ENCODE measurements at places on chromosomes 12 and 14.

DNA sequence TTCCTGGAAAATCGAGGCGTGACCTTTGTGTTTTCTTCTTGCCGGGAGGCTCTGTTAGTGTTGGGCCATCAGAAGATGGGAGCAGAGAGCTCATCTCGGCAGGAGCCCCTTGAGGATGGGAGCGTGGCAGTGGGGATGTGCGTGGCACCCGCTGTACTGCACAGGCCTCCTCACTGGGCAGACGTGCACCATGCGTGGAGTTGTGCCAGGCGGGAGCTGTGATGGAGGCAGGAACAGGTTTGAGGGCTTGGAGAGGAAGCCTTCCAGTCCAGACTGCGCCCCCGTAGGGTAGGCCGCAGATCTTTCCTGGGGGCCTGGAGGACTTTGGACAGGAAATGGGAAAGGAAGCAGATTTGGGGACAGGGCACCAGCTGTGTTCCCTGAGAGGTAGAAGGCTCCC, 197.5 kb downstream of the TSPAN9 start:
- DNase-seq, result no peak

DNA sequence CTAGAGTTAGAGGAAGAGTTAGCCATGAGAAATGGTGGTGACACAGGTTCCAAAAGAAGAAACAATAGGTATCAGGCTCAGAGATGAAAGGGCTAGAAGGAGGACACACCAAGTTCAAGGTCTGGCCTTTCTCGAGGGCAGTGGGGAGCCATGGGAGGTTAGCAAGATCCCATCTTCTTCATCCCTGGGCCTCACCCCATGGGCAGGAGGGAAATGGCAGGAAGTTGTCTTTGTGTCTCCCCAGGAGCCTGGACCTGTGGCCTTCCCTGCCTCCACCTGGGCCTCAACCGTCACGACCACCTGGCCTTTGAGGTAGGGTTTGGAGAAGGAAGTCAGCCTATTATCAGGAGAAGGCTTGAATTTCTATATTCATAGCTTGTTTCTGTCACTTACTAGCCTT, 5.8 kb upstream of the AQP2 start:
- no peak for DNase-seq

GRCh38 chr12:97368462-97369163, 94.0 kb upstream of the RMST start:
- DNase-seq, result no peak

- DNase-seq, result no peak
These were observed 24.8 kb upstream of the LGALS3 start for GRCh38 chr14:55103971-55104954.

DNA sequence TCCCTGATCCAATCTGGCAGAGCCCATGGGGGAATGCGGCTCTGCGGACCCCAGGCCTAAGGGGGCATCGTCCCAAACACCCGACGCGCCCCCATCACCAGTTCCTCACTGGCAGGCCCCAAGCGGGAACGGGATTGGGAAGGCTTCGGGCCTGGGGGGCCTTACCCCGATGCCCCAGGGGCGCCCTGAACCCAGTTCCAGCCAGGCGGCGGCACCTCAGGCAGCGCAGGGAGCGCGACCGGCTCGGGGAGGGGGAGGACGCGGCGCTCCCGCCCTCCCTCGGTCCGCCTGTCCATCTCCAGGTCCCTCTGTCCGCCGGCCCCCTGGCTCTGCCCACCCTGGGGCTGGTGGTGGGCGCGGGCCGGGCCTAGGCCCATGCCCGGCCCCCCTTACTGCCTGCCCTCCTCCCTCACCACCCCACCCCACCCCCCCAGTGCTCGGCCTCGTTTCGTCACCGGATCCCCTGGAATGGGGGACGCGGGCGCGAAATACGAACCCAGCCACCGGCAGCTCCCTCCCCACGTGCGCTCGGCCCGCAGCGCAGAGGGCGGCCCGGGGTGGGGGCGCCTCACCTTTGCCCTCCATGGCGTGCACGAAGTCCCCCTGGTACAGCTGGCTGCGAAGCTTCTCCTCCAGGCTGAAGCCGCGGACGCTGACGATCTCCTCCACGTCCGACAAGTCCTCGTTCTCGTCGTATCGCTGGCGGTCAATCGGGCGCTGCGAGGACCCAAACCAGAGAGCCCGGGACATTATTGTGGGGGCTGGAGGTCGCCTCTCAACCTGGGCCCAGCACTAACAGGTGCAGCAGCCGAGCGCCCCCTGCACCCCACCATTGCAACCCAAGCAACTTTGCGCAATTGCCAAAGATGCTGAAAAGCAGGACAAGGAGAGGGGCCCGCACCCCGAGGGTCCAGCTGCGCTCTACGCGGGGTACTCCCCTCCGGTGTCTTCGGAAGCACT, 2.3 kb downstream of the KDM2B start:
- DNase-seq, result no peak

- DNase-seq, result no peak
These were observed 11.8 kb upstream of the SYNE2 start for GRCh38 chr14:63840981-63841380.

DNA sequence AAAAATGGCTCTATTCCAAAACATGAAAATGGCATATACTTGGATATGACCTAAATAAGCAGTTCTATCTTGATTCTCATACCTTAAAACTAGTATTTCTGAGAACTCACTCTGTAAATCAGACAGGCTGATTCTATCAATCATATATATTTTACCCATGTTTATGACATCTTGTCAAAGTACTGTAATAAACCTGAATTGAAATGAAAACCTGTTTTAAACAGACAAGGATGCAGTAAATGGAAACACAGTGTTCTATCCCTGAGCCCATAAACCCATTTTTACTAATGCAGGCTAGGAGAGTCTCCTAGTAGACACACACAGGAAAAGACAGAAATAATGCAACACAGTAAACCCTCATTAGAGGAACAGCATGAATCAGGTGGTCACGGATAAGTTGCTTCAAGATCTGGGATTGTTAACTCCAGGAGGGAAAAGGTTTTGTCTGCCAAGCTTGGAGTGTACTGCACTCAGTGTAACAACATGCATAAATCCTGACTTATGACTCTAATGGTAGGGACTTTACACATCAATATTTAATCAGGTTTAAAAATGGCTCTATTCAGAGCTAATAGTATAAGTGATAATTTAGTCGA, 93.6 kb upstream of the CPNE8 start:
- DNase-seq, result no peak

- no peak for DNase-seq
These were observed 4.9 kb downstream of the BMP4 start for GRCh38 chr14:53951627-53952303.

- DNase-seq, result no peak
These were observed 111.3 kb downstream of the TSHR start for GRCh38 chr14:81066672-81067071.

DNA sequence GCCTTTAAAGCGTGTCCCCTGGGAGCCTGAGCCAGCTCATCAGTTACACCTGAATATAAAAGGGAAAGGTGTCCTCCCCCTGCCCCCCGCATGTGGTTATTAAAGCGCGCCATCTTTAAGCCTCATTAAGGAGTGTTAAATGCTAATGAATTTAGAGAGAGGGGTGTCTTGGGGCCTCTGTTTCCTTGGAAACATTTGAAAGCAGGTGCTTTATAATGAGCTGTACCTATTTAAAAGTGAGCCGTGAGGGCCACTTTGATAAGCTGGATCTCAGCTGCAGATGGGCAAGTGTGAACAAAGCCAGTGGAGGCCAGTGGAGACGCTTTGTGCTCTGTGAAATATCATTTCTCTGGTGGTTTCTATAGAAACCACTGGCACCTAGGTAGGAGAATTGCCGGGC, 84.0 kb downstream of the BEGAIN start:
- no peak for DNase-seq

DNA sequence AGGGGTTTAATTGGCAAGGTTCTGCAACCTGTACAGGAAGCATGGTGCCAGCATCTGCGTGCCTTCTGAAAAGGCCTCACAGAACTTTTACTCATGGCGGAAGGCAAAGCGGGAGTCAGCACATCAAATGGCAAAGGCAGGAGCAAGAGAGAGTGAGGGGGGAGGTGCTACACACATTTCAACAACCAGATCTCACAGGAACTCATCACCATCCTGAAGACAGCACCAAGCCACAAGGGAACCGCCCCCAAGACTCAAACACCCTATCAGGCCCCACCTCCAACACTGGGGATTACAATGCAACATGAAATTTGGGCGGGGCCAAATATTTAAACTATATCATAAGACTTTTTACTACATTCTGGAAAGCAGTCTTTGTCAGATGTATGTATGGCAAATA, 38.0 kb upstream of the FKBP4 start:
- DNase-seq, result no peak

DNA sequence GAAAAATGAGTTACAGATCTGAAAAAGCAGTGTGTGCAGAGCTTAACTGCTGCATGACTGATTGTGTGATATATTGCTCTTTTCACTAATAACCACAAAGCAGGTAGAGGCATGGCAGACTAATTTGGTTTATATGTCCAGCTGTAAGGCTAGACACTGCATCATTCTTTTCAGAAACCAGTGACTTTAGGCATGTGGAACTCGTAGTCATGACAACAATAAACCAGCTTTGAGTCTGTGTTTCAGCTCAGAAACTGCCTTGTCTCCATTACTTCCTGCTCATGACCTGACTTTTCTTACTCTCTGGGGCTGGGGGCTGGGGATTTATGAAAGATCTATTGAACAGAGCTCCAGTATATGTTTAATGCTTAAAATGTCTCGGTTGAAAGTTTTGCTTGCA, 146.8 kb upstream of the LRIG3 start:
- DNase-seq, result peak; percentile 73

GRCh38 chr12:102407776-102408486, 72.4 kb downstream of the IGF1 start:
- no peak for DNase-seq

- DNase-seq, result no peak
These were observed 77.6 kb downstream of the MOK start for GRCh38 chr14:102227184-102227964.

DNA sequence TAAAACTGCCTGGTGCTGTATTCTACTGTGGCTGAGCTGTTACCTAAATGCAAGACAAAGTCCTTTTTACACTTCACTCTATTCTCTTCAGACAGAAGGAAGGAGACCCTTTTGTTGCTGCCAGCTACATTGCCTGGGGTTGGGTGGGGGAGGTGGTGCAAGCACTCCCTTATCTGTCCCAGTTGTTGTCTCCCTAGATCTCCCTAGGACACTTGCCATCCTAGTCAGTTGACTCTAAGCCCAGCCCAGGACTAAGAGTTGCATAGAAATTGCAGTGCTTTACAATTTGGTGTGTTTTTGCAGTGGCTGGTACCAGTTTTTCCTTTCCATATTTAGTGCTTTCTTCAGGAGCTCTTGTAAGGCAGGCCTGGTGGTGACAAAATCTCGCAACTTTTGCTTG, 35.1 kb downstream of the SCYL2 start:
- no peak for DNase-seq

DNA sequence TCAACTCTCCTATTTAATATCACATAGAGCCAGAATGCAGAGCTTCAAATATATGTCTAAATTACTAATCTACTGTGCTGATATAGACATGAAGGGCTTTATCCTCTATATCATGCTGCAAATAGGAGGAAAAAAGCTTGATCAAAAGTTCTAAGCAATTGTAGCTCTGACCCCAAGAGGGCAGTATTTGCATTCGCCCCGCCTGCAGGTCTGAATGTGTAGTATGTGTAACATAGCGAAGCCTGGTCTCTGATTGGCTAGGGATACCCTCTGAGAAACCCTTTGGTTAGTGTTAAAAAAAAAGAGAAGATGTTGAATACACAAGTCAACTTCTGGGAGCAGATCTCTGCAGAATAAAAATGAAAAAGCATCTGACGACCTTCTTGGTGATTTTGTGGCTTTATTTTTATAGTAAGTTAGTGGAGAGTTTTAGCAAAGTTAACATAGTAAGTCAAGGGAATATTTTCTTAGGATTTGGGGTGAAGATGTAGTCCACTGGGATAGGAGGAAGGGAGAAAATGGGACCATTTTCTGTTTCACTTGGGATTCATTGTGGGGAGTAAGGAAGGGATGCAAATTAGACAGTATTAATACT, 151.6 kb upstream of the OR4E1 start:
- DNase-seq, result peak; percentile 21

DNA sequence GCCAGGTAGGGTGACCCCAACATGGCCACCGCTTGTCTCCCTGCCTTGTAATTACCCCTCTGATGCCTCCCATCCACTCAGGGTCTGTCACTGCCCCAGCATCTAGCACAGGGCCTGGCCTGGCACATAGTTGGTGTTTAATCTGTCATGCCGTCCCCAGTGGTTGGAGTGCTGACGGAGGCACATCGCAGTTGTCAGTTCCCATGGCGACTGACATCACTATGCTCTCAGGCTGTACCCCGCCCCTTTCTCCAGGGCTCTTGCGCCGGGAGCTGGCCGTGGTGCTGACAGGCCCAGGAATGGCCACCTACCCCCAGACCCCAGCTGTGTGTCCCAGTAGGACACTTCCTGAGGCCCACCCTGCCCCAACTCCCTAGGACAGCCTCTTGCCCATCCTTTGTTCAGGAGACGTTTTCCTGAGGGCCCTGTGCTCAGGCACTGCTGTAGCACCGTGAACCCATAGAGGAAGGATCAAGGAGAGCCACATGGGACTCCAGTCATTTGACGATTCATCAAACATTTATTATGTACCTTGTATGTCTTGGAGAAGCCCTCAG, 23.0 kb downstream of the FAM222A start:
- DNase-seq, result peak; percentile 35

GRCh38 chr12:80412343-80412953, 31.6 kb upstream of the PTPRQ start:
- DNase-seq, result peak; percentile 48

DNA sequence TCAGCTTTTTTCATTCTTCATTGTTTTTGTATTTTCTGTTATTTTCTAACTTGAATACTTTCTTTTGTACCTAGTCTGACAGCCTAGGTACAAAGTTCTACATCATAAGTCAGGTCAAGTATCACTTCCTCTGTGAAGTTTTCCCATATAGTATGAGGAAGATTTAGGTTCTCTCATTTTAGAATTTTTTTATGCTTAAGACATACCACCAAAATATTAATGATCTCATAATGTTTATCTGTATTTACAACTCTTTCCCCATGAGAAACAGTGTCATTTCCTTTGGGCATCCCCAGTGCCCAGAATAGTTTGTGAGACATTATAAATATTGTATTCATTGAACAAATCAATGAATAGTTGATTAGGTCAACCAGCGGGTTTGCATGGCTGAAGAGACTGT, 3.1 kb upstream of the ATF7IP start:
- no peak for DNase-seq

GRCh38 chr12:104602406-104602805, 145.7 kb downstream of the CHST11 start:
- no peak for DNase-seq

GRCh38 chr12:117818400-117818799, 150.4 kb downstream of the KSR2 start:
- DNase-seq, result no peak

- DNase-seq, result no peak
These were observed 131.9 kb downstream of the DAAM1 start for GRCh38 chr14:59320361-59320760.

- no peak for DNase-seq
These were observed 84.6 kb upstream of the DYNC1H1 start for GRCh38 chr14:101879529-101880336.

- no peak for DNase-seq
These were observed 60.8 kb upstream of the MED13L start for GRCh38 chr12:116338064-116338846.

DNA sequence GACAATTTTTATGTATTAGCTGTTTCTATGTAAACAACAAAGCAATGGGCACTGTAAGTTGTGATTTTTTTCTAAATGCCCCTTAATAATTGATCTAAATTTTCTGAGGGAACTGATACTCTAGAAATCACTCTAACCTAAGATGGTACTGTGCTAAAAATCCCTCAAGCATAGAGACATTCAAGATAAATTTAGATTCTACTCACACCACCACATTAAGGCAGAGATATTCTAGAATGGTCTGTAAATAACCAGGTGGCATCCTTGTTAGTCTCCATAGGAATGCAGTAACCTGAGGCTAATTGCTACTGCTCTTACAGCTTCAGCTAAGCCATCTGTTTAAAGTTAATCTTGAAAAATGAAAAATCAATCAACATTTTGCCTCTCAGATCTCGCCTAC, 87.3 kb downstream of the SLC41A2 start:
- no peak for DNase-seq

Measured in kidney capillary endothelial cell (primary cell).